HuH-7.5 (cell line): ENCODE measurements at places on chromosomes 2 and 18.

- DNase-seq, result no peak
Measured at GRCh38 chr2:61775956-61776570, 77.8 kb downstream of the FAM161A start.

GRCh38 chr2:218891275-218892135 is 10.9 kb downstream of the WNT10A start:
- DNase-seq, result no peak

DNA sequence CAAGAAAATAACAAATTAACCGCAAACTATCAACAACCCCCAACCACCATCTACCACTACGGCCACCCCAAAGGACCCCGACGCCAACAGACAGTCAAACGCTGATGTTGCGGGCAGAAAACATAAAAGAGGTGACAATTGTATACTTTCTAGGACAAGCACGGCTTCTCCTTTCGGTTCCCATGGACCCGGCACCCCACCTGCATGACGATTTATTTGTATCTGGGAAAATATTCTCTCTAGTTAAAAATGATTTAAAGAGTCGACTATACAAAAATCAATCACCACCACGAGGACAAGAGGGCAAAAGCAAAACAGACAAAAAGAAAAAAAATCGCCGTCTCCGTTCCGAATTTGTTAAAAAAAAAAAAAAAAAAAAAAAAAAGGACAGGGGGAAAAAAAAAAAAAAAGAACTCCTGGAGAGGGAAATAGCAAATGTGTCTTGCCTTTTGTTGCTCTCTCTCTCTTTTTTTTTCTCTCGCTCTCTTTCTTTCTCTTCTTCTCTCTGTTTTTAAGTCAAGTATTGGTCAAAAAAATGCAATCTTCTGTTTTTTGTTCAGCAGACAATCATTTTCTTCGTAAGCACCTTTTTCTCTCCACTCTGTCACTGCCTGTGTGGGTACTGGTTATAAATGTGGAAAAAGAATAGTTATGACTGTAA is 3.6 kb downstream of the SIX3 start:
- no peak for DNase-seq

DNA sequence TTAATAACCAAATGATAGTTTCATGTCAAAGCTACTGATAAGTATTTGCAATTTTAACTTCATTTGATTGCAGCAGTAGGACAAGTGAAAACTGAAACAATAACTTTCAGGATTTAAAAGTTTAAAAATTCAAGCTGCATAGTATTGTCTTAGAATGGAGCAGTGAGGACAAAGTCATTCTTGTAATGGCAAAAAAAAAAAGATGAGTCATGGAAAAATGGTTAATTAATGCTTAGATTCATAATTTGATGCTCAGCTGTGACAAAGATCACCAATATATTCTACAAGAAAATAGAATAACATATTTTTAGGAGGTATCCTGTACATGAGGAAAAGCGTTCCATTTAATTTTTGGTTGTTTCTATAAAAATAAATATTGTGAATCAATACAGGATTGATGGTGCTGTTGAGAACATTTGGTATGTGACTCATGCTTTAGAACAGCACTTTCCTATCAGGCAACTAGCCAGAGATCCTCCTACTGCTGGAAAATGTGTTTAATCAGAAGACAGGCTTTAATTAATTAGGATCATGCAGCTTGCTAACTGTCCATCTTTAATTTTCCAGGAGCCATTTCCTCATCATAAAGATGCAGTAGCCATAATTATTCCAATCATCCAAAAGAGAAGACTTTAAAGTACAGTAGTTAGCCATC is 239.0 kb upstream of the MMADHC start:
- DNase-seq, result no peak

- DNase-seq, result no peak
Measured at GRCh38 chr2:105487142-105488069, 88.6 kb upstream of the FHL2 start.

DNA sequence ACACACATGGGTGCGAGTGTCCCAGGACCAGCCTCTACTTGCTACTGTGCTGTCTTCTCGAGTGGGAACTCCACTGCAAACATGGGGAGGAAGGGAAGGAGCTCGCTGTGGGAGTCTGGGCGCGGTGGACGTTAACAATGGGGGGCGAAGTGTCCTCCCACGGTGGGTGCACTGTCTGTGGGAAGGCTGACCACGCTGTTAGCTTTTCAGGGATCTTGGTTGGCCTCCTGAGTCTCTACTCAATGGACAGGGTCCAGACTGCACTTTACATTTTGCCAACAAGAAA is 146.7 kb downstream of the MBP start:
- no peak for DNase-seq

DNA sequence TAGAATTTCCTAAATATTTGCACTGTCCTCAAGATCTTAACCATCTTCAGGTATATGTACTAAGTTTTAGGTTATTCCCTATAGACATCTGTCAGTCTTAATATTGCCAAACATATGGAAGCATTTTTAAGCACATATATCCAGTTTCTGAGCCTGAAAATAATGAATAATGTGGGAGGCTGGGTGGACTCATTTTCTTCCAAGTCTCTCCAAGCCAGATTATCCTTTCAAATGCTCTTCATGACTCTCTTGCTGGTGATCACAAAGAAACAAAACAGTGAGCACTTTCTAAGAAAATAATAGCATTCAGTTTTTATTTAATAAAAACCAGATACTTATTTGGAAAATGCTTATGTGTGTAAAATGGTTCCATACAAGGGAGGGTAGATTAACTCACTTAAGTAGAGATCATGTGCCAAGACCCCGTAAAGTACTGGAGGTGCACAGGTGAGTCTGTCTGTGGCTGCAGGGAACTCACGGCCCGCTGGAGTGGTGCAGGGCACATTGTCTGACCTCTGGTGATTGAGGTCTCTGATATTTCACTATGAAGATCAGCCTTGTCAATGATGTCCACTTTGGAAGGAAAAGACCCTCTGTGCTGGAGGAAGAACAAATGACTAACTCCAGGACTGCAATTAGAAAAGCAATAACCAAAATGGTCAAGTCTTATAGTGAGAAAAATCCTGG is 161.6 kb downstream of the TMEM18 start:
- no peak for DNase-seq

DNA sequence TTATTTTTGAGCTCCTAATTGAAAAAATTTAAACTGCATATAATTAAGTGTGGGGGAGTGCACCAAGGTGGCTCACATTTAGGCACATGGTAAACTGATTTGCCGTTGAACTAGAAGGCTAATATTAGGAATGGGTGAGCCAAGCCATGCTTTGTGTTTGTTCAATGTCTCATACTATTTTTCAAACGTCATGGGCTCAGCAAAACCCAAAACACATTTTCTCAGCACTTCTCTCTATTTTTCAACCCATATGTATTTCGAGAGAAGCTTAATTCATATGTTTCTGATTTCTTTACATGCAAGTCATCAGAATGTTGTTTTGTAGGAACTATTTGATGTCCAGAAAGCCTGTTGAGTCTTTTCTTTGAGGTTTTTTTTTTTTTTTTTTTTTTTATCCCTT is 291.2 kb downstream of the TCF4 start:
- no peak for DNase-seq

GRCh38 chr2:63569740-63570139 is 18.5 kb downstream of the WDPCP start:
- no peak for DNase-seq

- no peak for DNase-seq
Measured at GRCh38 chr2:134454426-134454825, 200.6 kb downstream of the MGAT5 start.

GRCh38 chr2:54836477-54836876 is 113.0 kb downstream of the EML6 start:
- DNase-seq, result no peak

DNA sequence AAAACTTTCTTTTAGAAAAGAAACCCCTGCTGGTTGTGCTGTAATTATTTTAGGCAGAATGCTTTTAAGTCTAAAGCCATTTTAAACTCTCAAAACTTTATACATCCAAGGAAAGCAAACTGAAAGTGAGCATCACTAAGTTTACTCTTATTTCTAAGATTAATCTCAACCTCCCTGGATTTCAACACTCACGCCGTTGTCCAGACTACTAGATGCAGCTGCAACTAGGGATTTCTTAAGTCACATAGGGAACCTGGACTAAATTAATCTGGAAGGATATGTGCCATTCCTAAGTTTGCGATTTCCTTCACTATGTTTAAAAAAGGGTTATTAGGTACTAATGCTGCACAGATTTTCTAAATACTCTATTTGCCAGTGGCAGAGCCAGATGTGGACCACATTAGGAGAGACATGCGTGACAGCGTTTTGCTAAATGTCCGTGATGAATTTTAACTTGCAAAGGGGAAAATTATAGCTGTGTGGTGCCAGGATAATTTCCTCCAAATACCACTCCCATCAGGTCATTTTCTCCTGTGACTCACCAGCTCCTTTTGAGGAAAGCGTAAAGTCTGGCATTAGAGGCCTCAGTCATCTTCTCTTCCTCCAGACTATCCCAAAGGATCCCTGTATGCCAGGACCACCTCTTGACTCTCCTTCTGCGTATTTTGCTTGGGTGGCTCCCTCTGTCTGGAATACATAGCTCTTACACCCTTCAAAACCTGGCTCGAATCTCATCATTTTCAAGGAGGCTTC is 143.7 kb downstream of the ATL2 start:
- no peak for DNase-seq

- no peak for DNase-seq
Measured at GRCh38 chr2:178263159-178263860, 69.0 kb downstream of the OSBPL6 start.

- no peak for DNase-seq
Measured at GRCh38 chr2:776038-776437, 98.8 kb upstream of the TMEM18 start.

DNA sequence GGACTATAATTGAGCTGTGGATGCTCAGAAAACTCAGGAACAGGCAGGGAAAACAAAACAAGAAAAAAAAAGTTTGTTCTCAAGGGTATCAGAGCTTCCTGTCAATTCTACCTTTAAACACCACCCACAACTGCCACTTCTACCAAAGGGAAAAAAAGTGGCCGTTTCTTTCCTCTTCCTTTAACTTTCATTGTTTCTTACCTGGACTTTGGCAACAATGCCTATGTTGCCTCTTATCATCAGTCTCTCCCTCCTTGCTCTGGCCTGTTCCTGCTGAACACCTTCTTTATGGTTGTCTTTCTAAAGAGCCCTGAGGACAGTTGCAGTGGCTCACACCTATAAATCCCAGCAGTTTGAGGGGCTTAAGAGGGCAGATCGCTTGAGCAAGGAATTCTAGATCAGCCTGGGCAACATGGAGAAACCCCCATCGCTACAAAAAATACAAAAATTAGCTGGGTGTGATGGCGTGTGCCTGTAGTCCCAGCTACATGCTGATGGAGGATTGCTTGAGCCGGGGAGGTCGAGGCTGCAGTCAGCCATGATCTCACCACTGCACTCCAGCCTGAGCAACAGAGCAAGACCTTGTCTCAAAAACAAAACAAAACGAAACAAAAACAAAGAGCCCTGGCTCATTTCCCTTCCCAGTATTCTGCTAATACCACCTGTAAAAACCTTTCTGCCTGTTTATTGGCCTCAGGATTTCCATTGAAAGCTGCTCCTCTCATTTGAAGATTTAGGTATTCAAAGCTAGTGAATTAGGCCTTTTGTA is 18.0 kb upstream of the NR4A2 start:
- no peak for DNase-seq

- no peak for DNase-seq
Measured at GRCh38 chr18:77105028-77105427, 27.6 kb downstream of the MBP start.

DNA sequence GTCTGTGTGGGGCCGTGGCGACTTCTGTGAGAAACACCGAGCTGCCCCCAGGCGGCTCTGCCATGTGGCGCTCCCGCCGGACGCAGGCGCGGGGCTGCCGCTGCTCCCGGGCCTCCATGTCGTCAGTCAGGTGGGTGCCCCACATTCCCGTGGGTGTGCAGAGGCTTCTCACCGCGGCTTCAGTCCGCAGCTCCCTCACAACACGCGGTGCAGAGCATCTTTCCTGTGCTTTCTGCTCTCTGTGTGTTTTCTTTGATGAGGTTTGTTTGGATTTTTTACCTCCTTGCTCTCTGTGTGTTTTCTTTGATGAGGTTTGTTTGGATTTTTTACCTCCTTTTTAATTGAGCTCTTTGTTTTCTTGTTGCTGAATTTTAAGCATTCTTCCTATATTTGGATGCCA is 13.0 kb downstream of the AQP12A start:
- no peak for DNase-seq

GRCh38 chr2:168456521-168457189 is 583 bp downstream of the CERS6 start:
- peak; percentile 30 for DNase-seq

DNA sequence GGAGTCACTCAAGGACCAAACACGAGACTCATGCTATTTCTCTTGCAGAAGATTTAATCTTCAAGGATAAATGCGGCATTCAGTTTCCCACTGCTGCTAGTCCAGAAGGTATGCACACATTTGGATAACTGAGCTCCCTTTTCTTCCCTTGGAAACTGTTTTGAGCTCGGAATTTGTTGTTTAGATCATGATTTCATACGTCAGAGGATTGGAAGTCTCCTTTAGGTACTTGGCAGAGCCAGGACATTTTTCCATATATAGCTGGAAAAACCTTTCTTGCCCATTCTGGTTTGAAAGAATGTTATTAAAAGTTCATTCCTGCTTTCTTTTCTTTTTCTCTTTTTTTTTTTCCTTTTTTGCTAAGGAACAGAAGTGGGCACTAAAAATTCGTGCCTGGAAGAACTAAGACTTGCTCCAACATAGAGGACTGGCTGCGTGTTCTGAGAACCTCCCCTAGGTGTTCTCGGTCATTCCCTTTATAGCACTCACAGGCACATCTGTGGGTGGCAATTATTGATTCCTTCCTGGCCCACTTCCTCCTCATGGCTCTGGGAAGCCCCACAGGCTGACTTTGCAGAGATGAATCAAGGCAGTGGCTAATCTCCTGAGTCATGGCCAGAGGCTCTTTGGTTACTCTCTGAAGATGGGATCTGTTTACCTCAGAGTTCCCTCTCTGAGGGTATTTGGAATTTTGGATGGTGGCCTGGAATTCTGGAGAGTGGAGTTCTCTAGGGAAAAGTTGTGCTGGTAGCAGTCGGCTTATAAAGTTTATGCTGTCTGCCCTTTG is 104.8 kb downstream of the PLCL1 start:
- no peak for DNase-seq

DNA sequence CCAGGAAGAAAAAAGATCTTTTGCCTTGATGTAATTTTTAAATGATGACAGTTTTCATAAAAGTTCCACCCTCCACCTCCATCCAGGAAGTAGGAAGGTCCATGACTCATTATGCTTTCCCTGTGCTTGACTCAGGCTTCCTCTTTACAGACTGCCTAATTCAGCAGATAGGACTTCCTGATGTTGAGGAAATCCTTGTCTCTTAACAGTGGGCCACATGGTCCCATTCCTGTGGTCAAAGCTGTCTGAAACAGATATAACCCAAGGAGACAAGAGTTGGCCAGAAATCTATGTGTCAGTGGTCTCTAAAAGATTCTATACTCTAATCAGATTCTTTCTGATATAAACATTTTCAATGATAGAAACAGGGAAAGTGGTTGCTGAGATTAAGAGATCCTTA is 119.1 kb downstream of the BAZ2B start:
- peak; percentile 10 for DNase-seq
